ENCODE measurements at places on chromosomes 2 and 18.

DNA sequence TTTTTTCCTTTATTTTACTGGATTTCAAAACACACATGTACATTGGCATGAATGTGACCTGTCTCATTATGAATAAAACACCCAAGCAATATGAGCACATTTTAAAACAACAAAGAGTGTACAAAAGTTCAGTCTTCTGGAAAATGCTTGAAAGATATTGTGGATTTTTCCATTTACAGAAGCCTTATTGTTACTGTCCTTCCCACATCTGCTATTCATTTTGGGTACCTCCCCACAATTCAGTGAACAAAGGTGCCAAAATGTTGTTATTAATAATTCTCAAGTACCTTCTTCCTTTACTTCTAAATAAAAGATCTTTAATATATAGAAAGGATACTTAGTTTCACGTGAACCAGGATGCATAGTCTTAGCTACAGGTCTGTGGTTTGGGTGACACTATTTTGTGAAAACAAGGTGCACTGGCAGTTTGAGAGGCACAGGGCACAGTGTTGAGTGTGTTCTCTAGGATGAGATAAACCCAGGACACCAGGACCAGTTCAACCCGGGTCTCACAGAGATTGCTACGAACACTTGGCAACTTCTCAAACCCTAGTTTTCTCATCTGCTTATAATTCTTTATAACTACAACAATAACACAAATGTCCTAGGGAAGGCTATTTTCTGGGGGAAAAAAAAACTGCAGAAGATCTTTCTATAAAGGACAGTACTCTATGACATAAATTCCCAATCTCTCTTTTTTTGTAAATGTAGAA, 84.5 kb upstream of the GALNT5 start:
- no peak for DNase-seq

- no peak for DNase-seq
Measured at GRCh38 chr2:7639476-7639875, 722.3 kb downstream of the RNF144A start.

DNA sequence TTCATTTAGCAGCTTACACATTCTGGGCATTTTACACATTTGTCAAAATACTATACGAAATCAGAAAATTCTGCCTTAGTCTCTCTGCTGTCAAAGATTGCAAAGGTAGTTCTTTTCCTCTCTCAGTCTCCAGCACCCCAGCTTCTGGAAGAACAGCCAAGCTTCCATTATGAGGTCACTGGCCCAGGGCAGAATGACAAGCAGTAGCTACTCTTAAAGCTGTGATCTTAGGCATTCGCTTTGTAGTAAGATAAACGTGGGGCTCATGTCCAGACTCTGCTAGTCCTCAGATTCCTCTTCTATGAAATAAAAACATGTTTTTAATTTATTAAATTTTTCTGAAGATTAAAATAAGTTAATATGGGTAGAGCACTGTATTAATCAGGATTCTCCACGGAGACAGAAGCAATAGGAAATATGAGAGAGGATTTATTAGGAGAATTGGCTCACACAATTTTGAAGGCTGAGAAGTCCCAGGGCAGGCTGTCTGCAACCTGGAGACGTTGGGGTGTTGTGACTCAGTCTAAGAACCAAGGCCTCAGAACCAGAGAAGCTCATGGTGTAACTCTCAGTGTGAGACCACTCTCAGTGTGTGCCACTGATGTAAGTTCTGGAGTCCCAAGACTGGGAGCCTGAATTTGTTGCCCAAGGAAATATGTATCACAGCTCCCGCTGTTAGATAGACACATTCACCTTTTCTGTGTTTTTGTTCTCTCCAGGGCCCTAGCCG, 201.2 kb downstream of the CMPK2 start:
- DNase-seq, result no peak

- no peak for DNase-seq
Measured at GRCh38 chr2:219906114-219907010, 278.9 kb downstream of the SLC4A3 start.

GRCh38 chr2:63981702-63982103, 37.5 kb downstream of the VPS54 start:
- no peak for DNase-seq

GRCh38 chr2:199973703-199974102, 18.3 kb downstream of the MAIP1 start:
- DNase-seq, result peak; percentile 65

DNA sequence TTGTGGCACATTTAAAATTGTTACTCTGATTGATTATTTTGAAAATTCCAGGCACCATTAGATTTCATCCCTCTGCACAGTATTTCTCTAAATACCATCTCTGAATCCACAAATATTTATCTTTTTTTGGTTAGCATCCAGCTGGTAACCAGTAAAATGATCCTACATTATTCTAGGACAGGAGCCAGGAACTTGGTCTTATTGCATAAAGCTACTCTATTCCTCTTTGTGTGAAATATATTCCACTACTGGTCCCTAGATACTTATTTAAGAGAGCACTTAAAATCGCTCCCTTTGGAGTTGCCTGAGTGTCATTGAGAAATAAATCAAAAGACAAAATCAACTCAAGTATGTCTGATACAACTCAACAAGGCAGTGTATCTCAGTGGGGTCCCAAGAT, 7.4 kb upstream of the MBOAT2 start:
- DNase-seq, result peak; percentile 58

DNA sequence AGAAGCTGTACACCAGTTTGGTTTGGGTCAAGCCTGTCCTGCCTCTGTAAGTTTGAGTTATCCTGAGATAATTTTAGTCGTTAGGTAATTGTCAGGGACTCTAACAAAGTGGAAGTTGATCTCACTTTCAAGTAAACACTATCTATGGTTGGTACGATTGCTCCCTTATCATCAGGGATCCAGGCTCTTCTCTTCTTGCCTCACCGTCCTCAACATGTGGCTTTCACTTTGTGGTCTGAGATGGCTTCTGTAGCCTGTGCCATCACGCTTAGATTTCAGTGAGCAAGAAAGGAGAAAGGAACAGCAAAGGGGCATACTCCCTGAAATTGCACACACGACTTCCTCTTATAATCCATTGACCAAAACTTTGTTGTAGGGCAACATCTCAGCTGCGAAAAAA, 115.6 kb downstream of the CTAGE1 start:
- no peak for DNase-seq

- DNase-seq, result no peak
Measured at GRCh38 chr2:48756289-48756688, 765 bp upstream of the LHCGR start.

DNA sequence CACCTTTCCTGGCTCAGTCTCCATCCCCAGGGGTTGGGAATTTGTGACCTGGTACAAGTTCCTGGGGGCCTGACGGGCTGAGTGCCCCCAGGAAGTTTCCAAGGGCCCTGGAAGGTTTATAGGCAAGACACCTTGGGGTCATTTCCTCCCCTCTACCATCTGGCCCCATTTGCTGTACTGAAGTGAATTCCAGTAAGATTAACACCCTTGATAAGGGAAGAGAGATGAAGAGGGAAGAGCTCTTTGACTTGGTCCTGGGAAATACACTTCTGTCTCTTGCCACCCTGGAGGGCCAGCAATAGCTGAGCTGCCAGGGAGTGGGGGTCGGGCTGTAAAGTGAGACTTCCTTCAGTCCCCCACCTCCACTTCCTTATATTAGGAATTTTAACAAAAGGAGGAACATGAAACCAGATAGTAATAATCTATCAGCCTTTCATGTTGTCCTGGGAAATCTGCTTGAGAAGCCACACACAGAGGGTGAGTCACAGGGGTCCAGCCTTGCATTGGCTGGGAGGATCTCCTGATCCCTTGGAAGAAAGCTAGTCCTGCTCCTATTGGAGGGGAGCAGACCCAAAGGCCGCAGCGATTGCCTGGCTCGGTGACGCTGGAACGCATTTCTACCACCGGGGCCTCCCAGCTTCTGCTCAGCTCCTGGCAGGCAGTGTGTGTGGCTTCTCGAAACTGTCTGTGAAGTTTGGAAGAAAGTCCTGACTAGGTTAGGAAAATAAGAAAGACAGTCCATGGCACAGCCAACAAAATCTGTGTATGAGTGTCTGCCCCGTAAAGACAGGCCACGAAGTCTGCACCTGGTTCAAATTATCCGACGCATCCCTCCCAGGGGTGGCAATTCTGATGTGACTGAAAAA, 87.3 kb downstream of the ACAA2 start:
- peak; percentile 97 for DNase-seq

- DNase-seq, result no peak
Measured at GRCh38 chr18:39705362-39705761, 2139.8 kb upstream of the CELF4 start.

GRCh38 chr2:202056611-202057010, 16.4 kb upstream of the KIAA2012 start:
- DNase-seq, result peak; percentile 31

DNA sequence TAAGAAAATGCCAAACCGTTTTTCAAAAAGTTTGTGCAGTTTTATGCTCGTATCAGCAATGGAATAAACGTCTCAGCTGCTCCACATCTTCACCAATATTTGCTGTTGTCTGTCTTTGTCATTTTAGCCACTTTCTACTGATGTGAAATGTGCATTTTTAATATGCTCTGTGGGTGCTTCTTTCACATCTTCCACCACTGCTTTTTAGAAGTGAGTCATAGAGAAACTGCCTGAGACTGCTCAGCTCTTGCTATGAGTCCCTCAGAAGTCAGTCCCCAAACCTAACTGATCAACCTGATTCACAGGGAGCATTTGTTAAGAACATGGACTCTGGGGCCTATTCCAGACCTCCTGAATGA, 41.0 kb upstream of the EPC2 start:
- no peak for DNase-seq

DNA sequence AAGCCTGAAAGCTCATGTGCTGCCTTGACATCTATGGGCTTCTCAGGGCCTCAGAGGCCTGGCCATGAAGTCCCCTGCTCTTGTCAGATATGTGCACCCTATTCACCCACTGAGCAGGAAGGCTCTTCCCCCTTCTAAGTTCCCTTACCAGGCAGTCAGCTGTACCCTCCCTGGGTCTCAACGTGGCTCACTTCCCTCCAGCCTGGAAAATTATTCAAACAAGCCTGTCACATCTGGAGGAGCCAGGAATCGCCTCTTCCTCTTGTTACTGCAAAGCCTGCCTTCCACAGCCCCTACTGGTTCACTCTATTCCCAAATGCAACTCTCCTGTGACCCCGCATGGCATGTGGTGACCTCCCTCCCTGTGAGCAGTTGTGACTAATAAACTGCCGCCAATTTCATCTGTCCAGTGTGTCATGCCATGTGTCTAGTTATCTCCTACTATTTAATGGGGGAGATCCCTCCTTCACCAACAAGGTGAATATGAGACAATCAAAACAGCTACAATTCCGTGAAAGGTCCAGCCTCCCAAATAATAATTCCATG, 8.4 kb upstream of the SERPINB8 start:
- no peak for DNase-seq

- peak; percentile 2 for DNase-seq
Measured at GRCh38 chr18:27181726-27182125, 3.4 kb downstream of the CHST9 start.

DNA sequence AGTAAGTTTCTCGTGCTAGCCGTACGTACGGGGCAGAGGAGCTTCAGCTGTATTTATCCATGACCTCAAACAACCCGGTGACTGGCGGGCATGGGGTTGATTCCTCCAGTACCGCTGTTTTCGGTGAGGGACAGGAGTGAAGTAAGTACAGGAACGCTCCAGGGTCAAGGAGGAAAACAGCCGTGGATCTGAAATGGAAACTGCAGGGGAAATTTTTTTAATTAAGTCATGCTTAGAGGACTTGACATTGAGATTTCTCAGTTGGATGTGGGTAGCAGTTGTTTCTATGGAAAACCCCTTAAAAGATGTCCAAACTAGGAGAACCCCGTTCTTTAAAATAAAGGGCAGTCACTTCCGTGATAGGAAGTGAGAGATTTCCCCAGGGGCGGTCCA, 1.2 kb downstream of the RAB12 start:
- no peak for DNase-seq

DNA sequence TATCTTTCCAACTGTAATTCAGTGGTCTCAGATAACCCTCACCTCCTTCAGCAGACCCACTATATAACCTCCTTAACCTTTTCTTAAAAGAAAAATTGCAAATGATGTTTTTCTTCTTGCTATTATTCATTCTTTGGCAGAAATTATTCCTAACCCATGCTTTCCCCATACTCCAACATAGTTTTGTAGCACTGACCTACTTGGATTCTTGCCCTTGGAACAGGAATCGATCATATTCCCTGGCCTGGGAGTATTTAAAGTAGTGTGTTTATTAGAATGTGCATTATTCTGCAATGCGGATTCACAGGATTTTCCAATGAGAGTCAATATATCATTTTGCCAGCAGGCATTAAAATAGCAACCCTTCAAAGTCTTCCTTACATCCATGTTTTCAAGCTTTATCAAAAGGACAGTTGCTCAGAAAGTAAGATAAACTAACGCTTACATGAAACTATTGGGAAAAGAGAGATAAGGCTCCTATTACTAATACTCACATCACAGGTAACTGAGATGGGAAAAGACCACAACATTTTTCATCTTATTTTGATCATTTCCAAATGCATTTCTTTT, 37.4 kb downstream of the CHN1 start:
- no peak for DNase-seq

DNA sequence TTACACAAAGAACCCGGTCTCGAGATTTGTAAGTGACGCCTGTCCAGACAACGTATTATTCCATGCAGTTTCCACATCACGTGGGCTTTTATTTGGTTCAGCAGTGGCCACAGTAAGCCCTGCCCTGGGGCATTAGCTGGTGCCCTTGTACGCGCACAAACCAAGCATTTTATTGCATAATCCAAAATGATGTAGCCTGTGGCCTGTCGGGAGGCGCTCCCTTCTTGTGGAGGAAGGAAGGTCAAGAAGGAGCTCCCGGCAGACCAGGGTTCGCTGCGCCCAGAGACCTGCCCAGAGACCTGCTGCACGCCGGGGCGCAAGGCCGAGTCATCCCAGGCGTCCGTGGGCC, 179.6 kb upstream of the ALKAL2 start:
- no peak for DNase-seq

GRCh38 chr2:60821587-60822302, 59.6 kb upstream of the REL start:
- DNase-seq, result no peak

DNA sequence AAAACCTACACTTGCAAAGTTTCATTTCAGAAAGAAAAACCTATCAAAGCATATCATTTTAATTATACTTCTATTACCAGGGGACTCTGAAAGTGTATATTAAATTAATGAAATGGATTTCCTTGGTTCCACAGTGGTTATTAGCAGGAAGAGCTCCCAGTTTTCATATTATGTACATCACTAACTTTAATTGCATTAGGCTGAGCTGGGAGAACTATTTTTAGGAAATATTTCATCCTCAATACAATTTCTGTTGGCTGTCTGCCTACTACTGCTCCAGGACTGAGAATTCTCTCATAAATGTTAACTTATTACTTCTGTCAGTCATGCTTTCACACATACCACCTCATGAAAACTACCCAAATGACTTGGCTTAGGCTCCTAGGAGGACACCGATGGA, 301.4 kb downstream of the CMPK2 start:
- DNase-seq, result no peak

- DNase-seq, result peak; percentile 89
Measured at GRCh38 chr2:174561283-174561971, 36.2 kb downstream of the WIPF1 start.

Measured in astrocyte of the hippocampus (primary cell).